Left ventricle myocardium superior (tissue), 1 donor: ENCODE measurements at places on chromosomes 13 and 19. TPM values are rescaled to one million over a fixed set of nuclear protein-coding genes. Genes with fewer than 3 reads are reported as not detected.

The ZNF28 gene
- 9.2 TPM for total RNA-seq

The IGSF23 gene
- not detected for total RNA-seq

The GZMM gene
- total RNA-seq: 0.37 TPM

The CYSLTR2 gene
- total RNA-seq: 5.0 TPM

The LILRB3 gene
- total RNA-seq: 4.3 TPM

The RPL18 gene
- 554 TPM for total RNA-seq

The ARHGEF7 gene
- total RNA-seq: 56.2 TPM

The APOE gene
- 18.9 TPM for total RNA-seq

The LILRB1 gene
- 2.2 TPM for total RNA-seq

The CCDC8 gene
- 33.5 TPM for total RNA-seq

The ZNF98 gene
- 0.55 TPM for total RNA-seq

The ZIC2 gene
- not detected for total RNA-seq

- no peak for DNase-seq
Observed at GRCh38 chr13:31416066-31416465, 216.3 kb downstream of the B3GLCT start.

- DNase-seq: no peak
Observed at GRCh38 chr19:33301900-33302174, 497 bp downstream of the CEBPA start.

- no peak for DNase-seq
Observed at GRCh38 chr13:48448285-48448958, 35.5 kb upstream of the LPAR6 start.

DNA sequence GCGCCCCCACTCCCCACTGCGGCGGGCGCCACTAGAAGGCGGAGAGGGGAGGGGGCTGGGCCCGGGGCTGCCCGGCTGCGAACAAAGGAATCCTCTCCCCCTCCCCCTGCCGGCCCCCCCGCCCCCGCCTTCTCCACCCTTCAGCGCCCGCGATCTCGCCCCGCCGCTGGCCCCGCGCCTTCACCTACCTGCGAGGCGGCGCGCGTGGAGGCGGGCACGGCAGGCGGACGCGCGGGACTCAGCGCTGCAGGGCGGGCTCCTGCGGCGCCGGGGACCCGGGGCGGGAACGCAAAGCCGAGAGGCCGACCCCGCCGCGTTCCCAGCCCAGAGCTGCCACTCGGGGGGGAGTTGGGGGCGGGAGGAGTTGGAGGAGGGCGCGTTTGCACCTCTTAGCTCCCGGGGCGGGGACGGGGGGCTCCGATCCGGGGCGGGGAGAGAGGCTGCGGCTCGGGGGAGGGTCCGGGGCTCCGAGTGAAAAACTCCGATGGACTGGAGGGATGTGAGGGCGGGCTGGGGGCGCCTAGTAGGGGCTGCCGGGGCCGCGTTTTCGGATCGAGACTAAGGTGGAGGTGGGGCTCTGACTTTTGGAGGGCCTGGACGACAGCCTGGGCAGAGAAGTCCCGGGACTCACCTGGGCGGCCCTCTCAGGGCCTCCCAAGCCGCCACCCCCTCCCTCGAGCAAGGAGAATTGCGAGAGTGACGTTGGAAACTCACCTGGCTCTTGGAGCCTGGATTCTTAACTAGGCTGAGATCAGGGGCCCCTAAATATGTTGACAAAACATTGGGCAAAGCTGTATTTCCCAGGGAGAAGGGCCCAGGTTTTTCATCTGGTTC lies at the start of gene FBN3:
Gene FBN3 (minus strand): TSS at position 332 of the 834 bp plus-strand sequence. CDS start 2,112 bp downstream, outside the sequence.
- no peak for DNase-seq

- peak; percentile 94 for DNase-seq
Observed at GRCh38 chr19:39406656-39407409, at the start of gene ZFP36. Gene ZFP36 (plus strand): TSS chr19:39406847. CDS start chr19:39406905, 58 bp downstream.

DNA sequence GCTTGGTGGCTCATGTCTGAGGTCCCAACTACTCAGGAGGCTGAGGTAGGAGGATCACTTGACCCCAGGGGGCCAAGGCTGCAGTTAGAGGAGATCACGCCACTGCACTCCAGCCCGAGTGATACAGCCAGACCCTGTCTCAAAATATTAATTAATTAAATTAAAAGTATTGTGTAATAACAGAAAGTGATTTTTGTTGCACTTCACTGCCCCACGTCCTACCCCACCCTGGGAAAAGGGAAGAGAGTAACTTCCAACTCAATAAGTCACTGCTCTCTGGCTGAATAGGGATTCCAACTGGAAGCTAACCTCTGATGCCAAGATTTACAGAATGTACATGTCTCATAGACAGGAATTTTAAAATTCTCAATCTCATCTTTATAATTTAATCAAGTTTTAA lies 47.2 kb downstream of the ZNF611 start:
- no peak for DNase-seq

DNA sequence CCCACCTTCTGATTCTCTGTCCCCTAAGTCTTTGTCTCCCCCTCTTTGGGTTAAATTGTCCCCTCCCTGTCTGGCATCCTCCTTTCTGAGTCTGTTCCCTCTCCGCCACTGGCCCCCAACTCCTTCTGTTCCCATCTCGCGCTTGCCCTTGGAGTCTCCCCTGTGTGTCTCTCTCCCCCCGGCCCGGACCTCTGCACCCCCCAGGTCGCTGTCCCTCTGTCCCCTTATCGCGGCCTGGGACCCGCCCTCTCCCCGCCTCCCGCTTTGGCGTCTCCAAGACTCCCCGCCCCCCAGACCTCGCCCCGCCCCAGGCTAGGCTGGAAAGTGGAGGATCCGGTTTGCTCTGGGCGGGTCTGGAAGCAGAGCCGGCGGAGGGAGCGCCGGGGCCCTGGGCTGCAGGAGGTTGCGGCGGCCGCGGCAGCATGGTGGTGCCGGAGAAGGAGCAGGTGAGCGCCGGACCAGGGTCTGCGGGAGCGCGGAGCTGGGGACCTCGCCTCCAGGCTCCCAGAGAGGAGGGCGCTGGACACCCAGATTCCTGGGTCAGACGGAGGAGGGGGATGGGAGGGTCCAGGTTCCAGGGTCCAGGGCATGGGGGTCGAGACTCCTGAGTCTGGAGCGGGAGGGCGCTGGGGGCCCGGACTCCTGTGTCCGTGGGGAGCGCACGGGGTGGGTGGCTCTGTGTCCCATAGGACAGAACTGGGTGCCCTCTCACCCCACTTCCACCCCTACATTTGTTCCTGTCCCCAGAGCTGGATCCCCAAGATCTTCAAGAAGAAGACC lies at the start of gene TRPM4:
Gene TRPM4 (plus strand): TSS at position 348 of the 780 bp plus-strand sequence. CDS start 75 bp downstream, at position 423.
- DNase-seq: peak; percentile 98

DNA sequence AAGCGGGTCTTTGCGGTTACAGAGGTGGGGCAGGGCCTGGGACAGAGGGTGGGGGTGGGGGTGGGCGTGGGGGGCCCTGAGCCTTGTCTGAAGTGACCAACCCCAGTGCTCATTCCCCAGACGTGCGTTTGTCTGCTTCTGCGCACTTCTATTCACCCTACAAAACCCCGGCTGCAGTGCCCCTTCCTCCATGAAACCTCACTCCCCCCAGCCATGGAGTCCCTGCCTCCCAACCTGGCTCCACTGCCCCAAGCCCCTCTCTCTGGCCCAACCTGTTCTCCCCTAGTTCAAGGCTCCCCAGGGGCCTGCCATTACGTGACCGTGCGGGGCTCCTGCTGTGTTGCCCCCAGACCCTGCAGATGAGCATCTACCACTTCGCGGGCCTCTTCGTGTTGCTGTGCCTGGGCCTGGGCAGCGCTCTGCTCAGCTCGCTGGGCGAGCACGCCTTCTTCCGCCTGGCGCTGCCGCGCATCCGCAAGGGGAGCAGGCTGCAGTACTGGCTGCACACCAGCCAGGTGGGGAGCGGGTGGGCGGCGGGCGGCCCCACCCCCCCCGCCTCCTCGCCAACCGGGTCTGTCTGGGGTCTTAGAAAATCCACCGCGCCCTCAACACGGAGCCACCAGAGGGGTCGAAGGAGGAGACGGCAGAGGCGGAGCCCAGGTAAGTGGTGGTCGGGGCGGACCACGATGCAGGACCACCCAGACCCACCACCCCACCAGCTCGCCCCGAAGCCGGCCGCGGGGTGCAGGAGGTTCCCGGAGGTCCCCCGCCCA lies 8.2 kb downstream of the GRIN3B start:
- DNase-seq: no peak

DNA sequence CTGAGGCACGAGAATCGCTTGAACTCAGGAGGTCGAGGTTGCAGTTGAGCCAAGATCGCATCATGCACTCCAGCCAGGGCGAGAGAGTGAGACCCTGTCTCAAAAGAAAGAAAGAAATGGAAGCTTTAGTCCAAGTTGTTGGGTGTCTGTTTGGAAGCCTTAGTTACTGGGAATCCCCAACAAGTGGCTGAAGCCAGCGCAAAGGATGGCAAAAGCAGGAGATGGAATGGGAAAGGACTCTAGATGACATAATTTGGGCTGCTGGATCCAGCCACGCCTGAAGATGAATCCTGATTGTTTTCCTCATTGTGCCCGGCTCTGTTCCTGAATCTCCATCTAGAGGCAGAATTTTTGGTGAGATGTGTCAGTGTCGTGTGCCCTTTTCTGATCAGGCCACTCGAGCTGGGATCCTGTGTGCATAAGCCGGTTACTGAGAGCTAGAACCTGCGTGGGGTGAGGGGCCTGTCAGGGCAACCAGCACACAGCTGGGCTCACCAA lies 18.1 kb downstream of the CEBPA start:
- DNase-seq: no peak

GRCh38 chr13:59476366-59476765 lies 687.4 kb downstream of the DIAPH3 start:
- DNase-seq: no peak

DNA sequence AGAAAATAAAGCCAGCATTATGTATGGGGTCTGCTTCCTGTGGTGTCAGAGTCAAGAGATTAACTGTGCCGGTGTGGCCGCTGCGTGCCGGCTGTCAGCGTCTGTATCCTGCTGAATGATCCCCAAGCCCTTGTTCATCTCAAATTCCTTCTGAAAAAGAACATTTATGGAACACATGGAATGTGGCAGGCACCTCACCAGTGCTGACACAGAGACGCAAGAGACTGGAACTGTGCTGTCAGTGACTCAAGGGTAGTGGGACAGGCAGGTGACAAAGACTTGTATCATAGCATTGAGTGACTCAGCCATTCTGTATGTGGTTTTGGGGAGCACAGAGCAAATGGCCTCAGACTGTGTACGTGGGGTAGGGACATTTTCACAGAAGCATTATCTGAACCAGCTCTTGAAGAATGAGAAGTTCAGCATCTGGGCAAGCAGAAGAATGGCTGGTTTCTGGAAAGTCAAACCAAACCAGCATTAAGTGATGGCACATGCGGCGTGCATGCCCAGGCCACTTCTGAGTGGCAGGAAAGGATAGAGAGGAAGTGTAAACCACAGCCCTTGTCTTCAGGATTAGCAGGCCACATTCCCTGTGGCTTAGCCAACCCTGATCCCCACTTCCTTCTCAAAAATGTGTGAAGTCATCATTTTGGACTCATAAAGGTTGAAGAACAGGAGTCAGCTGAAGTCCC lies 54.0 kb upstream of the IRS2 start:
- no peak for DNase-seq

- DNase-seq: peak; percentile 92
Observed at GRCh38 chr19:12847159-12848139, 9.1 kb downstream of the MAST1 start.

- no peak for DNase-seq
Observed at GRCh38 chr13:48443442-48444208, 30.7 kb upstream of the LPAR6 start.

- no peak for DNase-seq
Observed at GRCh38 chr19:37763488-37763887, 15.9 kb downstream of the ZNF573 start.

DNA sequence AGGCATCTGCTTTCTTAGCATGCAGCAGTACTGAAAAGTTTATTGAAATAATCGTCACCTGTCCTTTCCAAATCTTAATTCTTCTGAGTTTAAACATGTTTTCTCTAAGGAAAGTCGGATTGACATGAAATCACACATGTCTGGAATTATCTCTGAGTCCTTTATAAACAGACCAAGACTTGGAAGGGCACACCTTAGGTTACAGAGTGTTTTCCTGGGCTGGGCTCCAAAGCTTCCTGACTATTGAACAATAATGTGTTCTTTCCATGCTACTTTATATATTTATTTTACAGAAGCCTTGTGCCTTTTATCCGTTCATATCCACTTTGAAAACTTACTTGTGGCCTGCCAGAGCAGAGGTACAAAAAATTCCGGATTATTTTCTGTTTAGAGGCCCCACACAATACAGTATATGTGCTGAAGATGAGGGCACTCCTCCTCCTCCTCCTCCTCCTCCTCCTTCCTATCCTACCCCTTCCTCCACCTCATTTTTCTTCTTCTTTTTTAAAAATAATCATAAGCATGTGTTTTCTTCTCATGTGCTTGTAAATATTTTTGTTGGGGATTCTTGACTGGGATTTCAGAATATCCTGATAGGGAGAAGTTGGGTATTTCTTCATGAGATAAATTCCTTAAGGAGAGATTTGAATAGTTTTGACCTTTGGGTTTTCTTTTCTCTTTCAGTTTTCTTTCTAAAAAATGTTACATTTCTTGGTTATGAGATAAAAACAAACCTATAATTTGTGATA lies 52.3 kb downstream of the LRCH1 start:
- DNase-seq: no peak

DNA sequence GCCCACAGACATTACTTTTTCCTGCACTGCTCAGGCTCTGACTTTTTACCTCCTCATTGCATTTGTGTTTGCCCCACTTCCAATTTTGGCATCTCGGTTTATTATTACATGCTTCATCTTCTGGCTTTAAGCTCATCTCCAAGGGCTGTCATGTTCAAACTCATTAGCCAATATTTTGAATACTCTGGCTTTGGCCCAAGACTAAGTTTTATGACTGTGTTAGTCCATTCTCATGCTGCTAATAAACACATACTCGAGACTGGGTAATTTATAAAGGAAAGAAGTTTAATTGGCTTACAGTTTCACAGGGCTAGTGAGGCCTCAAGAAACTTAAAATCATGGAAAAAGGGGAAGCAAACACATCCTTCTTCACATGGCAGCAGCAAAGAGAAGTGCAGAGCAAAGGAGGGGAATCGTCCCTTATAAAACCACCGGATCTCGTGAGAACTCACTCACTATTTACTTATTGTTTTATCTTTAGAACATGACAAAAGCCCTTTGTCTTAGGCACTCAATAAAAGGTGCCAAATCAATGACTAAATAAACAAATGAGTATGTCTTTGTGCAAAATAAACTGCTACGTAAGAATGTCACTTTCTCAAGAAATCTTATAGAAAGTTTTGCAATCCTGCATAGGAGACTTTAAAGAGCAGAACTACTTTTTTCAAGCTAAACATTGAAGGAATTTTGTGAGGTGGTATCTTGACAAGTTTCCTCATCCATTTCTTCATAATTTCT lies 233.4 kb upstream of the SPRY2 start:
- no peak for DNase-seq

GRCh38 chr19:14972676-14973075 lies 7.0 kb downstream of the SLC1A6 start:
- DNase-seq: no peak

DNA sequence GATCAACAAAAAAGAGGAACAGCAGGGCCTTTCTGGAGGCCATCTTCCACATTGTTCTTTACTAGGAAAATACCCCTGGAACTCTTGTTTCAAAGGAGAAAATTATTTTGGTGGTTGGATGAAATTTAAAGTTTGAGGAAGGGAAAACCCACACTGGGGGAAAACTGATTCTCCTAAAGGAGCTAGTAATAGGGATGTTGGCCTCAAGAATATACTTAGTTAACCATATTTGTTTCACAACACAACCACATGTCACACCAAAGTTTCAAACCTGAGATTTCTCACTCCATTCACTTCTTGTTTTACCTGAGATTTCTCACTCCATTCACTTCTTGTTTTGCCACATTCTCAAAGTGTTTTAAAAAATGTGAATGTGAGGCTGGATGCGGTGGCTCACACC lies 2.8 kb upstream of the EPSTI1 start:
- DNase-seq: no peak

- no peak for DNase-seq
Observed at GRCh38 chr13:110560601-110561343, 750 bp downstream of the RAB20 start.

GRCh38 chr13:23592596-23592995 lies 22.4 kb downstream of the TNFRSF19 start:
- DNase-seq: no peak

GRCh38 chr13:20704459-20705069 lies 1.1 kb downstream of the IL17D start:
- no peak for DNase-seq
